NCI-H510A treated with DMSO at 0.1 percent for 48 hours (cell line): ENCODE measurements at places on chromosomes 3 and 15.

DNA sequence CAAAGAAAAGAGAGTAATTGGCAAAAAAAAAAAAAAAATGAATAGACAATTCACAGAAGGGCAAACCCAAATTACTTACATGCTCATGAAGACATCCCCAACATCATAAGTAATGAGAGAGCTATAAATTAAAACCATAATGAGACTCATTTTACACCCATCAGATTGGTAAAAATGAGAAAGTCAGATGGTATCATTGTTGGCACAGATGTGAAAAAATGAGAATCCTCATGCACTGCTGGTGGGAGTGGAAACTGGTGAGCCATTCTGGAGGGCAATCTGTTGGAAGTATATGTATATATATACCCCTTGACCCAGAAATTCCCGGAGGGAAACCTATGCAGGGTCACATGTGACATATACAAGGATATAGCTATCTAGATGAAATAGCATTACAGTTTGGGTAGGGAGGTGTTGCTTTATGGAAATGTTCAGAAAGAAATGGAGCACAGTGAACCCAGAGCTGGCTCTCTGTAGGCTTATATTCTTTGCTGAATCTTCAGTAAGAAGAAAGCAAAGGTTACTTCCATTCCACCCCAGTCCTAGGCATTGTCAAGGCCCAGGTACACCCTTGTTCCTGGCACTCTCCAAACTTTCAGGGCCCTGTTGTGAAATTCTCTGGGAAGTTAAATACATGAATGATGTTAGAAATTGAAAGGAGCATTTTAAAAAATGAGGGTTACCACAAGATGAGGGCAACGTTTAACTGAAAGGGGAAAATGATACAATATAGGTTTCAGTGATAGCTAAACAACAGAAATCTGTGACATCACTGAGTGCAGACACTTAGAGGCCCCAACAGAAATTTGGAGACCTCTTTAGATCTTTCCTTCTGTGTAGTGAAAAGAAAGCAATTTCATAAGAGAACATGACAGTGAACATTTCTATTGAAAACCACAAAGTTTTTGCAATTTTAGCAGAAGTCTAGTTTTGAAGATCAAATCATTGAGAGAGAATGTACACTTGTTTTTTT lies 132.7 kb upstream of the TPRG1 start:
- DNase-seq, result no peak

DNA sequence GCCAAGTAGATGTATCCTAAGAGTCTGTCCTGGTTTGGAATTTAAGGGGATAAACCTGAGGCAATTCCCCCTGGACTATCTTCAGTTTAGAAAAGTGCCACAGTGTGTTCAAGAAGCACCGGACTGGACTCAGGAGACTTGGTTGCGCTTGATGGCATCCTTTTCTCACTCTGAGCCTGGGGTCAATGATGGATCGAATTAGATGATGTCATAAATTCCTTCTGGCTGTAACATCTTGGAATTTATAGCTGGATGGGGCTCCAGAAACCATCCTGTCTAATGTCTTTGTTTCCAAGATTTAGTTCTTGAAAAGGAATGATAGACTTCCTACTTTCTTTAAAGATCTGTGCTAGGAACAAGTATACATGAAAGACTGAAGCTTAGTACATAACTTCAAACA lies 280.6 kb downstream of the LPP start:
- no peak for DNase-seq

DNA sequence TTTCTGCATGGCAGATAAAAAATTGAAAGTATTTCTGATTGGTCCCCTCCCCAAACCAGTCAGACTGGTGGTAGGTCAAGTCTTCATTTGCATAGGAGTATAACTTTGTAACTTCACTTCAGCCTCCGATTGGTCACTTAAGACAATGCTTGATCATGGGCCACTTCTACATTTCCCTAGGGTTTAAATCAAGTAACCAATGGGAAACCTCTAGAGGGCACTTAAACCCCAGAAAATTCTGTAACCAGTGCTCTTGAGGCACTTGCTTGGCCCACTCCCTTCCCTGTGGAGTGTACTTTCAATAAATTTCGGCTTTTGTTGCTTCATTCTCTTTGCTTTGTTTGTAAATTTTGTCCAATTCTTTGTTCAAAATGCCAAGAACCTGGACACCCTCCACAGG lies 225.5 kb downstream of the ARPP21 start:
- DNase-seq, result no peak

GRCh38 chr15:70879401-70879800 lies 12.8 kb downstream of the THAP10 start:
- no peak for DNase-seq

- no peak for DNase-seq
Observed at GRCh38 chr15:71559098-71559497, 251.3 kb upstream of the NR2E3 start.

DNA sequence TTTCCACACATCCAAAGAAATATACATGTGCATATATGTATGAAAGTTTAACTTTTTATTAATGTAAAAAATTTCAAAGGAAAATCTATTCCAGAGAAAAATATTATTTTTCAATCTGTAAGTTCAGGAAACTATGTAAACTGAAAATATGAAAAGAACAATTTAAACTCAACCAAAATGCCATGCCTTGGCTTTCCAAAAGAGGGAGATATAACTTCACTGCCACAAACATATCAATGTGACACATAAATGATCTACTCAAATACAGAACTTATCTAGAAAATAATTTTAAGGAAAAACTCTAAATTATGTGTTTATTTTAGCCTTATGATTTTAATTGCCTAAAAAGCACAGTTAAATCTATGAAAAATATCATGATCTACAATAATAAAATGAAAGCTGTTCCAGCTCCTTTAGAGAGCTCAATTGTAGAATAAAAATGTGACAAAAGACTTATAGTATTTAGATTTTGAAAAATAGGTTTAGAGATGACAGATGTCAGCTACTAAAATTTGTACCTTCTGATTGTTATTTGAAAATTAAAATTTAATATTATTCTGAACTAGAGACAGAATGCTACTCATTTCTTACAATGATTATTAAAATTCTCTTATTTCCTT lies 94.8 kb downstream of the GBE1 start:
- DNase-seq, result no peak

GRCh38 chr3:84042399-84043106 lies 916.2 kb upstream of the CADM2 start:
- no peak for DNase-seq
